H9 (cell line): ENCODE measurements at places on chromosomes 11 and 22.

DNA sequence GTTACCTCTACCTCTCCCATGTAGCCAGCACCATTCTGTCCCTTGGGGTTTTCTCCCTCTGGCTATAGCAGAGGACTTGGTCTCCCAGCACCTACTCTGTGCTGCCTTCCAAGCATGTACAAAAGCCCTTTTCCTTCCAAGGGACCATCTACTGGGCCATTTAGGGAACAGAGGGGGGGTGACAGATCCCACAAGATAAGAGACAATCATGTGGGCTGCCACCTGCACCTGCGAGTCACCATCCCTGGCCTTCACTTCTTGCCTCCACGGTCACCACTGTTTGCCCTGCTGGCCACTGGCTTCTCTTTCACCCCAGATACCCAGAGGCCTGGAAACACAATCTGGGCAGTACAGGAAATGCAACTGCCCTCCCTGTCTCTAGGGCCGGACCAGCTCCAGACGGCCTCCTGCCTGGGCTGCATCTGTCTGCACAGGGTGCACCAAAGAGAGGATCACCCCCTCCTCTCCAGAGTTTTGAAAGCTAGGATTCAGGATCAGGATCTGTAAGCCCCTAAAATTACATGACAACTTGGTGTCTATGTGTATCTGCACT is 160.8 kb upstream of the NECTIN1 start:
- no peak for DNase-seq

DNA sequence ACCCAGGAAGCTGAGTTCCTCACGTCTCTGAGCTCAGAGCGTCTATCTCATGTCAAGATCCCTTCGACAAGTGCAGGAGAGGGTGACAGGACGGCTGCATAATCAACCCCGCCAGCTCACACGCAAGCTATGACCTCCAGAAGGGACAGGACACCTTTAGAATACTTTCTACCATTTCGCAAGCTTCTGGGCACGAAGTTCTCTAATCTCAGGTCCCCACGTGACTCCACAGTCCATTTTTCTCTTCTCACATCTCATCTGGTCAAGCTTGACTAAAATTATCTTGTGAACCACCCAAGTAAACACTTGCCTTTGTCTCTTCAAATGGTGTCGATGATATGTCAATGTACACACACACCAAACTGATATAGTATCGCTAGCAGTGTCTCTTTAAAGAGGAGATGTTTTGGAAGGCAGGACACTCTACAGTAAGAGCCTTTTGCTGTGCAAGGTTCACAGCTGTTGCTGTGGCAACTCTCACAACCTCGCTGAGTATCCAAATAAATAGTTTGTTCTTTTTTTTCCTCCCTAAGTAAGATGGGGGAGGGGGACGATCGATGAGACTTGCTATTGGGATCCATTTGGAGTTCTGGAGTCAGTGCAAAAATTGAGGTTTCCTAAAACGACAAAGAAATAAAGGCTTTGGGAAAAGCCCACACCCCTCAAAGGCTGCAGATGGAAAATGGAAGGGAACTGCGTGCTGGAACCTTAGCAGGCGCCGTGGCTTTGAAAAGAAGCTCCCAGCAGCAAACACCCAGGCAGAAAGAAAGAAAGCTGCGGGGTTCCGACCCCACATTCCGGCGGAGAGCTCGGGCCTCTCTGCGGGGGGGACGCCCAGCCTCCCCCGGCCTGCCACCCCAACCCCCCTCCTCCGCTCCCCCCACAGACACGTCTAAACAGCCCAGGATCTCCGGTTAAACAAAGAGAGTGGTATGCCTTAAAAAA is 215.4 kb upstream of the UBASH3B start:
- DNase-seq, result peak; percentile 66

GRCh38 chr11:44377121-44377520 is 67.2 kb upstream of the ALX4 start:
- no peak for DNase-seq

- DNase-seq, result no peak
These were observed 43.1 kb downstream of the PITPNB start for GRCh38 chr22:27875951-27876350.

- DNase-seq, result no peak
These were observed 38.5 kb downstream of the GAB2 start for GRCh38 chr11:78379039-78379670.

- DNase-seq, result no peak
These were observed 114.5 kb upstream of the MTNR1B start for GRCh38 chr11:92854952-92855351.

DNA sequence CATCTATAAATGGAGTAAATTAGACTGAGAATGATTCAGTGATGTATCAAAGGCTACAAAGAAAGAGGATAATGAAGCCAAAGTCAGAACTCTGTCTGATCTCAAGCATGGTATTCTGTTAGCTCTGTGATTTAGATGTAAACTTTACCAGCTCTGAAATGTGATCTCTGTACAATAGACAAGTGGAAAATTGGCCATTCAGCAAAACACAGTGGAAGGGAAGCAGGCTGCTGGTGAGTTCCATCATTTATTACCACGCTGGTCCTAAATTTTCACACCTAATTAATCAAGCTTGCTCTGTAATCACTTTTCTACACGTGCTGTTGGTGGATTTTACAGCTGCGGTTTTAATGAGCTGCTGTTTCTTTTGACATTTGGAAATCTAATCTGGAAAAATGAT is 145.1 kb upstream of the OPCML start:
- no peak for DNase-seq

- DNase-seq, result no peak
These were observed 527.9 kb upstream of the B3GAT1 start for GRCh38 chr11:134939905-134940304.

DNA sequence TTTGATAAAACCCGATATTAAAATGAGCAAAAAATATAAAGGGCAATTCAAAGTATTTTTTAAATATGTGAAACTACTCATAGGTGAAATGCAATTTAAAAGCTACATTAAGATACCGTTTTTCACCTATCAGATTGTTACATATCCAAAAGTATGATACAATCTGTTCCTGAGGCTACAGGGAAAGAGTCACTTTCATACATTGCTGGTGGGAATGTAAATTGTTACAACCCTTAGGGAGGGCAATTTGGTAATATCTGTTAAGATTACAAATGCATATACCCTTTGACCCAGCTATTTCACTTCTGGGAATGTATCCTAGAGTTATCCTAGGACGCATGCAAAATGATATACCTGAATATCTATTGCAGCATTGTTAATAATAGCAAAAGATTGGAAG is 132.1 kb downstream of the BLID start:
- no peak for DNase-seq

DNA sequence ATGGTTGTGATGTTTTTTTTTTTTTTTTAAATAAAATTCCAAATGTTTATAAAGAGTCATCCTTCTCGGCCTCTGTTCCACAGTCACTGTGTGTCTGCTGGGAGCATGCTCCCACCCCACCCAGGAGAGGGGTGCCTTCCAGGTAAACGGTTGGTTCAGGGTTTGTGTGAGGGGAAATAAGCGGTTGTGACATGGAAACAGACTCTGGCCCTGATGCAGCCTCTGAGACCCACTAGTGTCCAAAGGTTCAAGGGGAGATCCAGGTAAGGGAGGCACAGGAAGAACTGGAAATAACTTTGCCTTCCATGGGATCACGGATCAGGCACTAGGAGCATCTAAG is 6.0 kb upstream of the GAS2L1 start:
- DNase-seq, result no peak

DNA sequence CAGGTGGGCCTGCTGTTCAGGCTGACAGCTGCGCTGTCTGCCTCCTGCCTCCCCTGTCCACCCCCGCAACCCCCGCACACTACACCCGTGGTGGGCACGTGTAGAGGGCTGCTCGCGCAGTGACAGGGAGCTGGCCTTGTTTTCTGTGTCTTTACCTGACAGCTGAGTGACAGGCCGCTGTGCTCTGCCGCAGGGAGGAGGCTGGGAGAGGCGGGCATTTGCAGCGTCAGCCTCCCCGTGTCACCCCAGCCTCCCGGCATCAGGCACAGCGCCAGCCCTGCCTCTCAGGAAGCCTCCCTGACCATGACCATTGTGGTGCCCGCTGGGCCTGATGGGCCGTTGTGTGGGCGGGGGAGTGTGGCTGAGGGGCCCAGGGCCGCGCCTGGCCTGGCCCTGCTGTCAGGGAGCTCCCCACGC is 32.0 kb upstream of the RELT start:
- no peak for DNase-seq

- DNase-seq, result no peak
These were observed 20.8 kb upstream of the PICALM start for GRCh38 chr11:86089659-86090058.

DNA sequence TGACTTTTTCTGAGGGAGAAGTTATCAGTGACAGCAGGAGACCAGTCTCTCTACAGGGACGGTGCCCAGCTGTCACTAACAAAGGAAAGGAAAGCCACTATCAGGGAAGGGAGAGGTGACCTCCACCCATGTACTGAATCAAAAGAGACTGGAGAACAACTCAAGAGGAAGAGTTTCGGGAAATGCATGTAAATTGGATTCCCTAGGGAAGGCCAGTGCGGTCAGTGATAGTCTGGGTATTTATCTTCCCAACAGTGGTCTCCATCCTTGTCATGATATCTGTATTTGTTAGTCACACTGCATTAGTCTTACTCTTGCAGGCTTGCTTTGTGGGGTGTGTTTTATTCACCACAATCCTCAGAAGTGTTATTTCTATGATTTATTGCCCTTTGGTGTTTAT is 193.4 kb upstream of the KIRREL3 start:
- no peak for DNase-seq

DNA sequence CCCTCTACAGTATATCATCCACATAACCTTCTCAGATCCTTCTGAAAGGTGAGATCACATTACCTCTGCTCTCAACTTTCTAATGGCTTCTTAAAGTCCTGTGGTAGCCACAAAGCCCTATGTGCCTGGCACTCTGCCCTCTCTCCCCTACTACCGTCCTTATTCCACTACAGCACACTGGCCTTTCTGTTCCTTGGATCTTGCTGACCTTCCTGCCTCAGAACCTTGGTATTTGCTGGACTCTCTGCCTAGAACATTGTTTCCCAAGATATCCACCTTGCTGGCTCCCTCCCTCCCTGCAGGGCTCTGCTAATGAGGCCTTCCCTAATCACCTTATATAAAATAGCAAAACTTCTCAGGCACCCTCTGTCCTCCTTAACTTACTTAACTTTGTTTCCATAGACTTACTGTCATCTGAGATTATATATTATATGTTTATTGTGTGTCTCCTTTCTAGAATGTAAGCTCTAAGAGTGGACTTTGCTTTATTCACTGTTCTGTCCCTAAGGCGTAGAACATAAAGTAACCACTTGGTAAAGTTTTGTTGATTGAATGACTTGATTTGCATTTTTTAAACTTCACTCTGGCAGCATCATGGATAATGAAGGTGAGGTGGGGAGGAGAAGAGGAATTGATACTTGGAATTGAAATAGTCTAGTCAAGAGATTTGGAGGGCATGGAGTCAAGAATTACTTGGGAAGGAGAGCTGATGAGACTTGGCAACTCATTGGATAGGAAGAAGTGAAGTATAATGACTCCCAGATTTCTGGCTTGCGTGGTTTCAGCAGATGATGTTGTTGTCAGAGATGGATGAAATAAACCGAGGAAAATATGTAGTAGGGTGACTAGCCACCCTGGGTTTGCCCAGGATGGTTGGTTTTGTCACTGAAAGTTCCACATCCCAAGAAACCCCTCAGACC is 10.5 kb downstream of the POLD3 start:
- no peak for DNase-seq

DNA sequence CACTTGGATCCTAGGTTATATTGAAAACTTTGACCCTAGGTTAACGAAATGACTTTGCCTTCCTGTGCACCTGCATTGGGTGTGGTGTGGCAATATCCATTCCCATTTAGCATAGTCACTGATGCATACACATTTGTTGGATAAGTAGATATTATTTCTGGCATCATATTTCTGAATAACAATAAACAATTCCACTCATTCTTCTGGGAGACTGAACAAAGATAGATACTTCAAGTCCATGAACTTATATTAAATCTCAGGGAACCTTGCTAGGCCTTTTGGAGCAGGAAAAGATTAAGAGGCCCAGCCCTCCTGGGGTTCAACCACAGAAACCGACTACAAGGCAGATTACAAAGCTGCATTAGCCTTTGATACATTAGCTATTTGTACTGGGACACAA is 118.9 kb downstream of the MSANTD4 start:
- no peak for DNase-seq

- DNase-seq, result no peak
These were observed 41.2 kb upstream of the MICAL2 start for GRCh38 chr11:12069066-12069676.

DNA sequence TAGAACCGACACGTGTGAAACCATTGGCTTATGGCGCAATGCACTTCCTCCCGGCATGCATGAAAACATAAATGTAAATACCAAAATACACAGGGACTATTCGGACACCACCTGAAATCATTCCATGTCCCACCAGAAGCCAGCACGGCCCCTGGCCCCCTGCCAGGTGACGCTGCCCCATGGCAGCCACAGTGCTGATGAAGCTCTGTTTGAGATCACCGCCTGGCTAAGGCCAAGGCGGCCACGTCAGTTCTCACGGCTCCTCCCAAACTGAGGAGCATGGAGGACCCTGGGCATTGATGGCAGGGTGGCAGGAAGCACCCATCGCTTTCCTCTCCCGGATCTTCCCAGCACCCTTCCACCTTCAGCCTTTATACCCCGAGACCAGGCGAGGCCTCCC is 89.5 kb downstream of the CDKN1C start:
- DNase-seq, result no peak

- DNase-seq, result no peak
These were observed 2048.3 kb upstream of the RAG2 start for GRCh38 chr11:38646382-38646781.

DNA sequence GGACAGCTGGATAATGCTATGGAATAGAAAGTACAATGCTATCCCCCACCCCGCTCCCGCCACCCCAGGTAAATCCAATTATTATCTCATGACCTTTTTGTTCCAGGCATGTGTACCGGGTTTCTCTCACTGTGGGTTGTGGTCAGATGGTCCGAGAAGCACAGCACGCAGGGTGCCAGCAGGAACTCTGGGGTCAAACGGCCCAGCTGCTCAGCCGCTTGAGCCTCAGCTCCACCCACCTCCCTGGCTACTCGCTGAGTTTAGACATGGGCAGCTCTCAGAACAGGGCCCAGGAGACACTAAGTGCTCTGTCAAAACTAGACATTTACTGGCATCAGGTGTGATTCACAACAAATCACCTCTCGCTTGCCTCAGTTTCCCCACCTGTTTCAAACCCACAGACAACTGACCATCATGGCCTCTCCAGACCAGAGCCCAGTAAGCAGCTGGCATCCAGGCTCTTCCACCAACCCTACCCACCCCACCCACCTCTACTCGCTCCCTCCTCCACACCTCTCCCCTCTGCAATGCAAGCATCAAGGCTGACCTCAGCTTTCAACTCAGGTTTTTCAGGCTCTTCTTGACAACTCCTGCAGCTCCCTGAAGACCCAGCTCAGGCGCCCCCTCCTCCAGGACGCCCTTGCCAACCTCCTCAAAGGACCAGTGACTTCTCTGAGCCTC is 13.0 kb upstream of the MFNG start:
- no peak for DNase-seq

GRCh38 chr22:44371741-44372525 is 59.2 kb upstream of the SHISAL1 start:
- DNase-seq, result no peak
